ENCODE measurements at places on chromosomes 1 and 21.

- peak; percentile 42 for DNase-seq
Observed at GRCh38 chr1:224929335-224930237, at the start of gene DNAH14. TSS of gene DNAH14 (plus strand) at chr1:224929675. CDS start at chr1:224952703, 23,028 bp downstream.

DNA sequence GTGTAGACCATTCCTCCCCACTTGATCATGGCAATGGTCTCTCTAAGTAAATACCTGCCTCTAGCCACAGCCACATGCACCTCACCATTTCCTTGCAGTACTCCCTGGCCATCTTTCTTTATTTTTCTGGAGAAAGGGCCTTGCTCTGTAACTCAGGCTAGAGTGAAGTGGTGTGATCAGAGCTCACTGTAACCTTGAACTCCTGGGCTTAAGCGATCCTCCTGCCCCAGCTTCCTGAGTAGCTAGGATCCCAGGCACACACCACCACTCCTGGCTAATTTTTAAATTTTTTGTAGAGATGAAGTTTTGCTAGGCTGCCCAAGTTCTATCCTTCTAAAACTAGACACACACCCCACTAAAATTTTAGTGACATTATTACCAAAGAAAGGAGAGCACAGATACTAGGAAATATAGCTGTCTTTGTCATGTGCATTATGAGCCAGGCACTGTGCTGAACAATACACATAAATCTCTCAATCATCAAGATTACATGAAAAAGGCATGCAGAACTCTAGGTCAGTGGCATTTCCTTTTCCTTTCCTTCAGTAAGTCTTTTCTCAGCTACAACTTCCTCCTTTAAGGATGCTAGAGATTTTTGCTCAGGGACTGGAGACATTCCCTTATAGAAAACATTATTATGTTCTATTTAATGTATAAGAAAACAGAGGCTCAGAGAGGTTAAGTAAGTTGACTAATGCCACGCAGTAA is 95.0 kb upstream of the SERBP1 start:
- no peak for DNase-seq

DNA sequence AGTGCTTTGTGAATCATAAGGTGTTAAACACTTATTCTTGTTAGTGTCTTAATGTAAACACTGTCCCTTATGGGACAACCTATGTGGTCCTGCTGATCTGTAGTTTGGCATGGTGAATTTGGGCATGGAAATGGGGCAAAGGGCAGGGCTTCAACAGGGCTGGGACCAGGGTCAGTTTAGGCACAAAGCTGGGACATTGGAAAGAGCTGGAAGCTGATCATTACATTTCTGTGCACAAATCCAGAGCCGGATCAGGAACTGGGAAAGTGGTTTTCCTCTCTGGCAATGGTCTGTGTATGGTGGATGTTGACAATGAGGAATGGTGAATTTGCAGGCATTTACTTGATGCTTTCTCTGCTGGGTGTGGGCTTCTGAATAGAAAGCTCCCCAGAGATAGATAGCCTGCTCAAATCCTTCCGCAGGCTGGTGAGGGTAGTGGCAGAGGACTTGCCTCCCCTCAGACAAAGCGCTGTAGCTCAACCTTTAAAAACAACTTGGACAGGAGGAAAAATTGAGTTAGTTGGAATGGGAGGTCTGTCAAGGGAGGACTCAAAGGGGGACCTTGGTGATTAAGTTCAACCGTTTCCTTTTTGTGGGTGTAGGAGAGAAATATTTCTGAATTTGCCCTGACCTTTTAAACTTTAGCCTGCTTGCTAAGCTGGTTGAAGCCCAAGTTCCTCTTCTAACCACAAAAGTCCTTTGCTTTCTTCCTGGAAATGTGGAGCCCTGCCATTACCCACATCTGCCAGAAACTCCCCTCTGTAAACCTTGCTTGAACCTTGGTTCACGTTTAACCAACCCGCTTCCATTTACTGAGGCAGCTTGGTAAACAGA is 35.3 kb downstream of the HLX start:
- no peak for DNase-seq

DNA sequence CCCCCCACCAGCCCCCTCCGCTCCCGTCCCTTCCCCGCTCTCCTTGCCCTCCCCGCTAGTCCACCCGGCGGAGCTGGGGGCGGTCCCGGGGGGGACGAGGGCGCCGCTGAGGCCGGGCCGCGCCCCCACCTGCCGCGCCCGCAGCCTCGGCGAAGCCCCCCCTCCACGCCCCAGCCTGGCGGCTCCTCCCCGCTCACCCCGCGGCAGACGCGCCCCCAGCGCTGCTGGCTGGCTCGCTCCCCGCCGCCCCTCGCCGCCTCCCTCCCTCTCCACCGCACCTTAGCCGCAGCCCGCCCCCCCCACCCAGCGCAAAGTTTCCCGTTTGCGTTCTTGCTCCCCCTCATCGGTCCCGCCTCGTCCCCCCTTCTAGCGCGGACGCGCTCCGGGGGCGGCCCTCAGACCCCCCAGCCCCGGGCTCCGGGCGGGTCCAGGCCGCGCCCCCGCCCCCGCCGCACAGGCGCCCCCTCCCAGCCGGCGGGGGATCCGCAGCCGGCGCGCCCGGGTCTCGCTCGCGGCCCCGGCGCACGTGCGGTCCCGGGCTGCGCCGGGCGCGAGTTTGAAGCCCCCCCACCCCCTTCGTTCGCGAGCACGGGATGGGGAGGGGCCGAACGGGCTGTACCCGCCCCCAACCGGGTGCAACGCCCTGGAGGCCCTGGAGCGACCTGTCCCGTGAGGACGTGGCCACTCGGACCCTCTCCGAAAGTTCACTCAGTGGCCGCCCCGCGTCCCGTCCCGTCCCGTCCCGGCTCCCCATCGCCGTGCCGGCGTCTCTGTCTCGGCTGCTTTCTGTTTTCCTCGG is 623 bp downstream of the PTPRF start:
- no peak for DNase-seq

DNA sequence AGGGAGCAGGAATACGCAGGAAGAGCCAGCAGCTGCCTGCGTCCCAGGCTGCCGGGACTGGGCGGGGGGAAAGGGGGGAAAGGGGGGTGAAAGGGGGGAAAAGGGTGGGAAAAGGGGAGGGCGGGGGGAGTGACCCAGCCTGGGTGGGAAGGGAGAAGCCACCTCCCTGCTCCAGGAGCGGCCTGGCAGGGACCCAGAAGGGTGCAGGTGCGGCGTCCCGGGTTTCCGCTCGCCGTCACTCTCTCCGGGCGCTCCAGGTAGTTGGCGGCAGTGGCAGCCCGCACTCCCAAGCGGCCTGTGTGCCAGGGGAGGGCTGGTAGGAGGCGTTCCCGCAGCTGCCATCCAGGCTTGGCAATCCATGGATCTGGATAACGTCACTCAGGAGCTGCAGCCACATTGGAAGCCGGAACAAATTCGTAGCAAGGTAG is 141.0 kb upstream of the NGF start:
- DNase-seq, result peak; percentile 16

DNA sequence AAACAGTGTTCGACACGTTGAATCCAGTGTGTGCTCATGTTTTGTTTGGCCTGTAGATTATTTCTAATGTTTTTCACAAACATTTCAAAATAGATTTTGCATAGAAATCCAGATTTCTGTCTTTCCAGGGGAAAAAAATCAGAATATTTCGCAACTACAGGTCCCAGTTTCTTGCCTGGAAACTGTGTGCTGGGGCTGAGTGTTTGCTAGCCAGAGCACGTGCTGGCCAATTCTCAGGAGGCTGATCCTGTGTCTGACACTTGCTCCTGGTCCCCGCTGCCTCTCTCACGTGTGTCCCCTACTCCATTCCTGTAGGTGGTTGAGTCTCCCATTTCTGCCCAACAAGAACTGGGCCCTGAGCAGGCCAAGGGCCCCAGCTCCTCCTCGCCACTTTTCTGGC is 2.4 kb downstream of the MAB21L3 start:
- DNase-seq, result no peak

- no peak for DNase-seq
Observed at GRCh38 chr1:39434797-39435395, 56.5 kb upstream of the BMP8A start.

DNA sequence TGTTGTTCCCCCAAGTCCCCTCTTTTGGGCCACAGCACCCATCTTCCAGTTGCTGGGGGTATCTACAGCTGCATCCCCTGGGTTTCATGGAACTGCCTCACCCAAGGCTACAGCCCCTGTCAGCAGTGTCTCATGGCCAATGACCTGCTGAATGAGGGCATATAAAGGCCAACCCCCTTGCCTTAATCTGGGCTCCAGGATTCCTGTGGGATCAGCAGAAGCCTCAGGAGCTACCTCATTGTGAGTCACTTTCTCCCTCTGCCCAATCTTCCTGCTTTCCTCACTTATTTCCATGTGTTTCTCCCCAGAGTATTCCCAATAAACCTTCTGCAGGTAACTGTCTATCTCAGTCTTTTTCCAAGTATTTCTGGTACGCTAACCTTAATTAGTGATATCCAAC is 37.3 kb upstream of the SYT14 start:
- no peak for DNase-seq

Measured in DMS 273 treated with DMSO at 0.1 percent for 48 hours (cell line).